Kasumi-1 (cell line): ENCODE measurements at places on chromosomes 11 and 22.
A peak's percentile ranks its signal among the peaks of the same experiment; 100 is the strongest.

DNA sequence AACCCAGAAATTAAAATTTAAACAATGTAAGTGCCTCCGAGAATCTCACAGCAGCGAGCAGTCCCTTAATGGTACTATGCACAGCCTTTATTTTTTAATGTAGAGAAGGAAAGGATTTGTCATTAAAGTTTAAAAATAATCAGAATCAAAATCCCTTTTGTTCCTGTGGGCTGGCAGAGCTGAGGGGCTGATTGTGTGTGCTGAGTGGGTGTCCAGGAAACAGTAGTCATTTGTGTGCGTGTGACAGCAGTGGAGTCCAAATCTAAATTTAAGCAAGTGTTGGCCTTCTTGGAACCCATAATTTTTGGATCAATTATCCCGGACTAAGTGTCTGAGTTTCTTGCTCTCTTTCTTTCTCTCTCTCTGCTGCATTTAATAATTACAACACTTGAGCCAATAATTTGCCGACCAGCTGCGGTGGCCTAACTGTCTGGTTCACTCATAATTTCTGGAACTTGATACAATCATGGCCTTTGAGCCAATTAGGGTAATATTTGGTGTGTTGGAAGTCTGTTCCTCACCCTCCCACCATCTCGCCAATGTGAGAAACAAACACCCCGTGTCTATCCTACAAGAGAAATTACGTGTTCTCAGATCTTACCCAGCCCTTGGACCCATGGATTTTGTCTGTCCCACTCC is 528.0 kb downstream of the SOX6 start:
- DNase-seq, result no peak

GRCh38 chr11:47583844-47584243 is 2.6 kb upstream of the FAM180B start:
- no peak for DNase-seq

DNA sequence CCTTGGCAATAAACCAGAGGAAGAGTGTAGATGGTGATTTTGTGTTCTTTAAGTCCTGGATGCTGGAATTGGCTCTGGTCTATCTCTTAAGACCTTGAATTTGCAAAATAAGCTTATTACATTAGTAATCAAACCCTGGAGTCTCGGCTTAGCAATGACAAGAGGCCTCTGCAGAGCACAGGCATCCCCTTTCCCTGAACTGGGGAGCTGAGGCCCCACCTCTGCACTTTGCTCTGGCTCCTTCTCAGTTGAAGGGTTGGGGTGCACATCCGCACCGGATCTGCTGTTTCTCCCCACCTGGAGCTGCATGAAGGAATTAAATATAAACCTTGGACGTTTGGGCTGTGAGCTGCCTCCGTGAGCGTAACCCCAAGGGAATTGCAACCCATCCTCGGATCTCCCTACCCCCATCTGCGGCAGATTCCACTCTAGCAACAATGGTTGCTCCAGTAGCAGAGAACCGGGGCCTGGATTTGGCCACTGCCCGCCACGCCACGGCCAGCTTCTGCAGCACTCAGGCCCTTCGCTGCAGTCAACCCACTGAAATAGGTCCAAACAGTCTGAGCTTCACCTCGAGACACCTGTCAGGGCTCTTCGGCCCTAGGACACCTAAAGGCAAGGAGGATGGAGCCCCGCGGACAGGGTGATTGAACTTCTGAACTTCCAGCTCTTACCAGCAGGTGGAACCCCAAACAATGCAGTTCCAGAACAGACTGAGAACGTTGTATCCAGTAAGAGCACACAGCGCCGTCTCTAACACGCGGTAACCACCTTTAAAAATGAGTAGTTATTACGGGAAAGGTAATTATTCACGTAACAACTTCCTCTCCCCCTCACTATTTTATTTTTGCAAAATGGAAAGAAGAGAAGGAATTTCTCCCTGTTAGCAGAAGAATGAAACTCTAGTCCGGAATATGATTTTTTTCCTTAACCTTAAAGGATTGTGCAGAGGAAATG is 54.8 kb upstream of the CAPRIN1 start:
- peak; percentile 87 for DNase-seq

- no peak for DNase-seq
Observed at GRCh38 chr11:36868380-36868779, 270.3 kb upstream of the RAG2 start.
